Heart right ventricle (tissue), 16 donors: ENCODE measurements at places on chromosomes 2 and 18. TPM values are rescaled to one million over a fixed set of nuclear protein-coding genes. Genes with fewer than 3 reads are reported as not detected.

- no peak for DNase-seq
Measured at GRCh38 chr2:68237404-68237803, 14.9 kb downstream of the PPP3R1 start.

Gene RUFY4
- 0.21 TPM for total RNA-seq

- no peak for DNase-seq
Measured at GRCh38 chr2:198874472-198874858, 583.3 kb downstream of the SATB2 start.

DNA sequence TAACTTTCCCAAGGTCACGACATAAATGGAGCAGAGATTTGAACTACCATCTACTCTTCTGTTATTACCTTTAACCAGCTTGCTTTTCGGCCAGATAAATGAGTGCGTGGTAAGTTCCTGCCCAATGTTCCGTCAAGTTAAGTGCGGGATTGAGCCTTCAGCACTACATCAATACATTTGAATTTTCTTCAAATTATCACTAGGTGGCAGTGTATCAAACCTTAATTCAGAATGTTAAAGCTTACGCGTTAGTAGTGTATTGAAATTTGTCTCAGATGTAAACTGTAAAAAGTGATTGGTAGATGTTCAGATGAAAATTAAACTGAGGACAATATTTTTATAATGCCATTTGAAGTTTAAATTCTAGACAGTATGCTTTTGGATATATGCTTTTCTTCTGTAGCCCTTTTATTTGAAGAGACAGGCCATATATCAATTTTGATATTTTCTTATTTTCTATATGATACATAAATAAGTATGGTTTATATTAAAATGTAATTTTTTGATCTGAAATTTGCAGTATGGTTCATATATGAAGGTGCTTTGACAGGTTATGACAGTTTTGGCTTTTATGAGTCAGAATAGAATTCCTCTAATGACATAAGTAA is 681.3 kb downstream of the ADCYAP1 start:
- DNase-seq, result no peak

GRCh38 chr18:56900195-56901094 is 246.4 kb upstream of the BOD1L2 start:
- no peak for DNase-seq

Gene LIMS3
- 4.9 TPM for total RNA-seq
